ENCODE measurements at places on chromosomes 2 and 18.

- no peak for DNase-seq
Observed at GRCh38 chr2:25400169-25400568, 58.4 kb upstream of the DNMT3A start.

DNA sequence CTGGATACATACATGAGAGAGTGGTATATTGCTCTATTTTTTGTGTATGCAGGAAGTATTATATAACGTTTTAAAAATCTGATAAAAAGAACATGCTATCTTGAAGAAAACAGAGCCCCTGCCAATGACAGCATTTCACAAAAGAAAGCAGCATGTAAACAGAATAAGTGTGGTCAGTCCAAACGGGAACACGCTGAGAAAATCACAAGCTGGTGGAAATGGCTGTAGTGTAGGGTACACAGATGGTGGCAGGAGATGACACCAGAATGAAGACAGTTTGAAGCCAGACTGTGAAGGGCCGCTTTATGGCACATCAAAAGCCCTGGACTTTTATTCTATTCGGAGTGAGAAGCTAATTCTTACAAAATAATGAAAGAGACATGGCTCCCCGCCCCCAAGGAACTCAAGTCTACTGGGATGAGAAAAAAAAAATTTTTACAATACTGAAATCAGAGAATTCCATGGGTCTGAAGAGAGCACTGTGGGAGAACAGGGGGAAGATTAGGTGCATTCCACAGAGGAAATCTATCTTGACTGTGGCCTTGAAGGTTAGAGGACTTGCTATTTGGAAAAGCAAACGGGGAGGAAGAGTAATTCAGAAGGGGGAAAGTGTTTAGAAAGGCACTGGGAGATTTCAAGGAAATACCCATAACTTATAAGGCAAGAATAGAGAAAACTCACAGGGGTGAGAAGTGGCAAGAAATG lies 217.7 kb upstream of the SMAD7 start:
- no peak for DNase-seq

- no peak for DNase-seq
Observed at GRCh38 chr2:159996792-159997546, 65.4 kb downstream of the PLA2R1 start.

DNA sequence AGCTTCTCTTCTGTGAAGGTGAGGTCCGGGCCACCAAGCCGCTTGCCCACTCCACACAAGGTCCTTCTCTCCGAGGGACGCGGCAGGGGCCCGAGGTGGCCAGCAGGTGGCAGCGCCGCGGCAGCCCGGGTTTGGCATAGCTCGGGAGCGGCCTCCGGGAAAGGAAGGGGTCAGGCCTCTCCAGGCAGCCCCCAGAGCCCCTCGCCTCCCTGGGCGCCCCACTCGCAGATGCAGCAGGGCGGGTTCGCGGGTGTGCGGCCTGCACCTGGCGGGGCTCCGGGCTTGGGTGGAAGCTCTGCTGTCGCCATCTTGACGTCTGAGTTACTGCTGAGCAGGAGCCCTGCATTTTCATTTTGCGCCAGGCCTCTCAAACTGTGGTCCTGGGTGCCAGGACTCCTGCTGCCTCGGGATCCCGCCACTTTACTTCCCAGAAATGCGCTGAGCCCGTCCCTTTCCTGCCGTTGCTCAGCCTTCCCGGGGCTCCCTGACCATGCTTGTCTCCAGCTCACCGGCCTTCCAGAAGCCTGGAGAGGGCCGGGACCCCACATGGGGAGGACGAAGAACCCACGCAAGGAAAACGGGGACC lies 18.6 kb upstream of the NCL start:
- peak; percentile 73 for DNase-seq

GRCh38 chr2:28046921-28047320 lies 156.4 kb downstream of the BABAM2 start:
- no peak for DNase-seq

DNA sequence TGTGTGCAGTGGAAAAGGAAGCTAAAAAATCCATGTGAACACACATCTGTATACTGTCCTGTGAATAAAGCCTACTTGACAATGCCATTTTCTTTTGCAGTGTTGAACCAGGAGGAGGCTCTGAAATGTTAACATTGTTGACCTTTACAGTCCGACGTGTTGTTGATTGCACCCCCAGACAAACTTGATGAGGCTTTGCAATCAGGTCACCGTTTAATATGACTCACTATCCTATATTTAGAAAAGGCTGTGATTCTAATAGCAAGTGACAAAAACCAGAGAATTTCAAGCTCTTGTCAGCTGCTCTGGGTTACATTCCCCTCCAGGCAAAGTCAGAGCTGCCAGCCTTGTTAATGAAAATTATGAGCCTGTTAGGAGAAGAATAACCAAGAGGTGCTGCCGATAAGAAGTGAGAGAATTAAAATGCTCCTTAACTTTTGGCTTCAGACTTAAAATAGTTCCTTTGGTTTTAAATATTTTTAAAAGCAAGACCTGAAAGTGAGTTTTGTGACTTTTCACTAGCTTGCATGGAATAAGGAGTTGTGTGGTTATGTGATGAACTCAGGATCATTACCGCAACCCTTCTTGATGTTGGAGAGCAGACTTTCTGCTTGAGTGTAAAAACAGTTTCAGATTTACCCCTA lies 162.1 kb downstream of the QPCT start:
- DNase-seq, result no peak

DNA sequence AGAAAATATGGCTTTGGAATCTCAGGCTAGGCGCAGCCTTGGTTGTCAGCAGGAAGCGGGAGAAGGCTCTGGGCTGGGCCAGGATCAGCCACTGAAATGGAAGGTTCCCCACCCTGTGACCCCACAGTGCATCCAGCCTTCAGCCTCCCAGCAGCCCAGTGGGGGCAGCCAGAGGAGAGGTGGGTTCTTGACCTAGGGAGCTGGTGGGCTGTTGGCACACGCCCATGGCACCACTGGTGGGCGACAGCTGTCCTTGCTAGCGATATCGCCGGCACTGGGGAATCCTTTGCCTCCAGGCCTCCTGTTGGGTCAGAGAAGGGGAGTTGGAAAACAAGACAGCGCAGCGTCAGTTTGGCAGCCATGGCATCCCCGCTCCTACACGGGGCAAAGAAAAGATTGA lies 92.4 kb downstream of the KLHL29 start:
- DNase-seq, result no peak

DNA sequence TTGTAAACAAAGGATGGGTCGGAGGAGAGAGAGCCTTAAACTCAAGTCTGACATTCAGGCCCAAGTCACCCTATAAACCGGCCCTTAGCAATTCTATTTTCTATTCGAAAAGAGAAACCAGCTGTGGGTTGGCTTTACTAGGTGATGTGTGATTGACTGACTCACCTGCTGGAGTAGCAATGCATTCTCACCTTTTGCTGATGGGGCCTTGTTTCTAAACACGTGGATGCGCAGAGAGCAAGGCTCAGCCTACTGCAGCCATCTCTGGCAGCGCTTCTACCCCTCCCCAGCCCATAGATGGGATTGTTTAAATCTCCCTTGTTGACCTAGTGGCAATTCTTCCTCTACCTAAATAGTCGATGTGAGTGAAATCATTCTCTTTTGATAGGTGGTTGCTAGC lies 138.5 kb downstream of the MEIS1 start:
- no peak for DNase-seq

- DNase-seq, result no peak
Observed at GRCh38 chr18:34038086-34038485, 186.6 kb downstream of the NOL4 start.

DNA sequence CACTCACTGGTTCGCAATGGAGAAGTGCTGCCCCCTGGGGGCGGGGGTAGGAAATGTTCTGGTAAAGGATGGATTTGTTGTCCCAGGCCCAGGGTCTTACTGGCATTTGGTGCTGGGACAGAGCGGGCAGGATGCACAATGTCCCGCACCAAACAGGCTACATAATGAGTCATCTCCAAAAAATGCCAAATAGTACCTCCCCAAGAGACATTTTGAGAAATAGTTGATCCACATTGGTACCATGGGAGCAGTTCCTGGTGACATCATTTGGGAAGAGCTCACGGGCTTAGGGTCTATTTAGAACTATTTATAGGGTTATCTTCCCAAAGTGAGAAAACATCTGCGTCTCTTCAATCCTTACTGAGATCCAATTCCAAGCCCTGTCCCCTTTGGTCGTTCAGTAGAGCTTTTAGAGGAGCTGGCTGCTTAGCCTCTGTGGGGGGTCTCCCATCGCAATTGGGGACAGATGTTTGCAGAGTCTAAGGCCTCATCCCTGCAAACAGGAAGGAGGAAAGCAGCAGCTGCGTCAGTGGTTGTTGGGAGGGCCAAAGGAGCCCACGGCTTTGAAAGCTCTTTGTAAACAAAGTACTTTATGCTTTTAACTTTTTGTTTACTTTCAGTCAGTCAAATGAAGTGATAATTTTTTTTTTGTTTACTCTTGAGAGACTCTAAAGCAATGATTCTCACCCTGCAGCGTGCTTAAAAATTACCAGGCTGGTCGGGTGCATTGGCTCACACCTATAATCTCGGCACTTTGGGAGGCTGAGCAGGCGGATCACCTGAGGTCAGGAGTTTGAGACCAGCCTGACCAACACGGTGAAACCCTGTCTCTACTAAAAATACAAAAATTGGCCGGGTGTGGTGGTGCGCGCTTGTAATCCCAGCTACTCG lies 49.3 kb downstream of the GREB1 start:
- peak; percentile 79 for DNase-seq

DNA sequence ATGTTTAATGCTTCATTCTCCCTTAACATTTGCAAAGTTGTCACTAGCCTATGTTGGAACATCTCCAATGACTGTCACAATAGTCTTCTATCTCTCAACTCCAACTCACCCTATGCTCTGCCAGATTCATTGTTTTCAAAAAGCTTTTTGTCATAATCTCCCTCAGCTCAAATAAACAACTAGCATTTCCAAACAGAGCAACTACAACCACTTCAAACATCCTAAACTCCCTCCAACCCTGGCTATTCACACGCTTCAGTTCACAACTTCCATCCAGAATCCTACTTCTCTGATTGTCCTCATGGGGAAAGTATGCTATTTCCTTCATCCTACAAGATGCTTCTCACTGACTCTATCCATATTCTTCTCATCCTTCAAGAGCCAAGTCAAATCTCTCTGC lies 139.2 kb upstream of the VRK2 start:
- no peak for DNase-seq

DNA sequence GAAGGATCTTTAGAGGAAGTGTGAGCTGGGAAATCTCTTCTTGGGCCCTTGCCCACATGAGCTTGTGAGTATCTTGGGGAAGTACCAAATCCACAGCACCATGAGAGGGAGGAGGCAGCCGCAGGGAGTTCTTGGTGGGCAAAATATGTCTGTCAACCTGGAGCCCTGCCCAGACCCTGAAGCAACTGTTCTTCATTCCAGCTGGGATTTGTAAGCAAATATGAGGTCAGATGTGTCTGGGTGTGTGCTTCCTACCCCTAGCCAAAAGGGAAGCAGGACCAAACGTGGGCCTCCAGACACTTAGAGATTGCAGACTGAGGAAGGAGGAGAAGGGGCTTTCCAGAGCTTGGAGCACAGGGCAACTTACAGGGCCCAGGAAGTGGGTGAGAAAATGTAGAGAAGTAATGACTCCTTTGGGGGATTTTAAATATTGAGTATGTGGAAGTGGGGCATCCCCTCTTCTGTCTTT lies 41.9 kb downstream of the TMEM247 start:
- DNase-seq, result no peak

DNA sequence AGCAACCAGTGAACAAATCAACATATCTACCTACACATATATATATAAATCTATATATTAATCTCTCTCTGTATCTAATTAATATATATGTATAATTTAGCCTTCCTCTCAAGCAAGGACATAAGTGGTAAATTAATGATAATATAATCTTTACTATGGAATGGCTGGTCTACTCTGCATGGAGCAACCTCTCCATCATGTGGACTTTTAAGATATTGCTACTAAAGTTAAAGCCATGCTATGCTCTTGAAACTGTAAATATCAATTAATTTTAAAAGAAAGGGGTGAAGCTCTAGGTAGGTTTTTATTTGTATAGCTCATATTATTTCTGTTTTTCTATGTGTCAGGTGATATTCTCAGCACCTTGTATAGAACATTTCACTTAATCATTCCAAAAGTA lies 147.0 kb downstream of the PPP1R1C start:
- DNase-seq, result no peak

GRCh38 chr18:52363861-52364260 lies 23.9 kb downstream of the DCC start:
- DNase-seq, result no peak

DNA sequence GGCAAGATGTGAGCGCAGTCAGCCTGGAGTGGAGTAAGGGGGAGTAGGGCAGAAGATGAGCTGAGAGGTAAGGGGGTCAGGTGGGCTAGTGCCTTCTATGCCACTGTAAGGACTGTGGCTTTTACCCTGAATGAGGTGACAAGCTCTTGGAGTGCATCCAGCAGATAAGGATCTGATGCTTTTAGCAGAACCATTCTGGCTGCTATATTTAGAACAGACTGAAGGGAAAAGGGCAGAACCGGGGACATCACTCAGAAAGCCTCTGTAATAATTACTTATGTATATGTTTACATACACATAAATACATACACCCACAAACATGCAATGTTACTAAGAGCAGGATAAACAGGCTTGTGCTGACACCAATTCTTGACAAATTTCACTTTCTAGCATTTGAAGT lies 124.8 kb downstream of the DTNB start:
- peak; percentile 1 for DNase-seq

DNA sequence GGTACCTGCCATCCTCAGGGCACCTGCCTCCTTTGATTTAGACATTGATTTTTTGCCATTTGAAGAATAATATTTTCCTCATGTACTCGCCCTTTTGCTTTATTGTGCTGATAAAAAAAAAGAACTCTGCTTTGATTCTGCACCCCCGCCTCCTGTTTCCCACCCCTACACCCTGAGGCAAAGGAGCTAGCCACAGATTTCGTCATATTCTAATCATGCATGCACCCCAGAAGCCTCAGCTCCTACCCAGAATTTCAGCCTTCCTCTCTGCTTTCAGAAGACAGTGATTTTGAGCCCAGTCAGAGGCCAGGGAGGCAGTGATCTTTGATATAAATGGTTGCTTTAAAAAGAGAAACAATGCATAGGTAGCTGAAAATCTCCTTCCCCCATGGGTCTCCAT lies 329.0 kb downstream of the PTPRM start:
- no peak for DNase-seq

- DNase-seq, result peak; percentile 23
Observed at GRCh38 chr18:35905436-35905835, 67.0 kb upstream of the RMP24 start.

DNA sequence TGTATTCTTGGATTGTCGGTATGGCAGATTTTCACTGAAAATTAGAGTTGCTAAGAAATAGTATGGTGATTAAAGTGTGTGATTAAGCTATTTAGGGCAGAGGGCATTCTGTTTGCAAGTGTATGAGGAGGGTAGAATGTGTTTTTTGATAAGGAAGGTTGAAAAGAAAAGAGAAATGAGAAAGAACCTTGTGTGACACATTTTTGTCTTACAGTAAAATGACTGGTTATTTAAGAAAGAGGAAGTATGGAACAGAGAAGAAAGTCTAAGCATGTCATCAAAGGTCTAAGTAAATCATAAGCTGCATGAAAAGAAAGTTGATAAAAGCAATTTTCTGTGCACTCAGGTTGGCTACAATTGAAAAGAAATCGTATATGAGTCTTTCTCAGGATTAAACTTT lies 5.2 kb upstream of the RSAD2 start:
- DNase-seq, result no peak

- DNase-seq, result no peak
Observed at GRCh38 chr2:23249348-23249747, 135.6 kb upstream of the KLHL29 start.

All from T47D (cell line).